Activated naive CD4-positive, alpha-beta T cell treated with anti-CD3 and anti-CD28 coated beads for 36 hours (primary cell): ENCODE measurements at places on chromosomes 4 and X. TPM values are rescaled to one million over a fixed set of nuclear protein-coding genes. Genes with fewer than 3 reads are reported as not detected.

DNA sequence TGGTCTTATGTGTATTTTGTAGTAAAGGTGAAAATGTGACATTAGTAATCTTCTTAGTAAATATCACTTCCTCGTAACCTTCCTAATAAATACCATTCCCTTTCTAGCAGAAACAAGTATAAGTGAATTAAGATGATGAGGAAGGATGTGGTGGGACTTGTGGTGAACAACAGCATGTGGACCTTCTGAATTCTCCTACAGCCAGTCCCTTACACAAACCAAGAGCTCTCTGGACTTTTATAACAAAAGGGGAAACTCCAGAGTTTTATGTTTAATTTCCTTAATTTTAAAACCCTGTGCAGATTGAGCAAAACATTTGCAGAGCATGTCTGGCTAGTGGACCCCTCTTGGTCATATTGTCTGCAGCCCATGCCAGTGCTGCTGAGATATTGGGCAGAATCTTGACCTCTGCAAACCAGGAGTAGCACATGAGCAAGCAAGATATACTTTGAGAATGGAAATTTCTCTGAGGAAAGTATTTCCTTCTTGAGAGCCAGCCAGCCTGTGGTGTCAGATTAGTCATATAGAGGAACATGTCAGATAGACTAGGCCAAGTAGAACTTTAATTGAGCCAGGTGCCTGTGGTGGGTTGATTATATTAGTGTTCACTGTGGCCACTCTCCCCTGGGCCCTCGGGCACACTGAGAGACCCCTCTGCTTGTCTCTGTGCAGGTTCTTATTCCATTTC lies 328.2 kb downstream of the DKK2 start:
- DNase-seq = no peak

Gene SH3RF1
- total RNA-seq = 0.55 TPM

GRCh38 chrX:136347706-136348105 lies 46.9 kb downstream of the ADGRG4 start:
- no peak for DNase-seq

DNA sequence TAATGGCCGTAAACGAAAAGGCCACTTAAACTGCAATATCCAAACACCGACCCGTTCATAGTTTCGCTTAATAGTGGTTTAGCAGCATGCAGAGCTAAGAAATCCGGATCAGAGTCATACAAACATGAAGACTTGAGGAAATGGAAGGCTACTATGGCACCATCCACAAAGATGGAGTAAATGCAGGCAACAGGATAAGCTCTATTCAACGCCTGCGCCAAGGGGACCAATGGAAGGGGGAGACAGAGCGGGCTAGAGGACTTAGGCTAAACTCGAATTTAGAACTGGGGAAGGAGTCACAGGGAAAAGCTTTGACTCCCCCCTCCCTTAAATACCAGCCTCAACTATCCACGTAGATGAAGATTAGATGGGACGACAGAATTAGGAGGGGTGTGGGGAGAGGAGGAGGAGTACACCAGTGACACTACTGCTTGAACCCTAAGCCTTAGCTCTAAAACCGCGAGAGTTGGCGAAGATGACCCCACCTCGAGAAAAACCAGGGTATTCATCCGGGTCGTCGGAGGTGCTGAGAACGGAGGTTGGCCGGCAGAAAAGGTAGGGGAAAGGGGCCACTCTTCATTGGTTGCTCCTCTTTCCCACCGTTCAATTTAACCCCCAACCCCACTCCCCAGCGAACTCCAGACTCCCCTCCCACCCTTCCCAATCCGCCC lies 3.5 kb downstream of the HUWE1 start:
- DNase-seq = peak; percentile 45

Gene ERAS
- total RNA-seq = not detected

DNA sequence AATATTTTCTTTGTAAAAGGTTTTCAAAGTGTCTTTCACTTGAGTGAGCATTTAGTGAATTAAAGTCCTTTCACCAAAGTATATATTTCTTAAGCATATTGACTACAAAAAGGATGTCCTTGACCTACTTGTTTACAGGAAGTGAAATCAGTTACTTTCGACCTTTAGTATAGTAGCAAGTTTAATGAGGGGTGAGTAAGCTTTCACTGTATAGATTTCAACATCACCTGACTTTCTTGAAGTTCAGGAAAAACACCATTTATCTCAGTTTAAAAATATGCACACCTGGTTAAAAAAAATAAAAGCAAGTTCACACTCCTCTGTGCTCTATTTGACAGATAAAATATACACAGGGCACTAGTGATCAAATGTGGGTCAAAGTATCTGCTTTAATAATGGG lies 88.1 kb downstream of the CCSER1 start:
- no peak for DNase-seq

Gene GLOD5
- not detected for total RNA-seq

DNA sequence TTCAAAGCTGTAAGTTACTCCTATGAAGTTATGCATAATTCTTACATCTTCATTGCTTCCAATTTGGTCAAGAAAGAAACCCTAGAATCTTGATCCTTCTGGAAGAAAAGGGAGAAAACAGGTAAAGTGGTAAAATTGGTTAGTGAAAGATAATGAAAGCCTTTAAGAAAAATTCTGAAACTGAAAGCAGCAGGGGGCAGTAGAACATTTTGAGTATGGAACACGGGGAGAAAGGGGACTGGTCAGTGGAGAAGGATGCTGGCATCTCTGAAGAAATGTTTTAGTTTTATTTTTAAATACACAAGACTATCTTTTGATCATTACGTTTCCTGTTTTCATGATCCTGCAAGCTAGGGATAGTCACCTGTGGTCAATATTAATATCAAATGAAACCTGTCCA lies 54.3 kb downstream of the SLIT2 start:
- DNase-seq = no peak

Gene FMR1NB
- not detected for total RNA-seq

Gene C4orf50
- not detected for total RNA-seq

DNA sequence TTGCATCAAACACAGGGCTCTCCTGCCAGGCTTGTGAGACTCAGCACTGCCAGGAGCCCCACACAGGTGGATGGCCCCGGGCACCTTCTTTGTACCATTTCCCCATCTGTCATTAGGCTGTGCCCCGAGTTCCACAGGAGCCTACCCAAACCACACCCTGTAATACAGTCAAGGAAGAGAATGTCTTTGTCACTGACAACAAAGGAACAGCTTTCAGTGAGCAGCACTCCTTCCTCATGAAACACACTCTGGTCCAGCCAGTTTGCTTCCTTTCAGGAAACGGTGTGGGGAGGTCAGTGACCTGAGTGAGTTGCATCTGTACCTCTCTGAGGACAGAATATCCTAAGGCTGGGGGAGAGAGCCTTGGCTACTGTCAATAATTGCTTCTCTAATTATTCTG lies 53.7 kb downstream of the LNX1 start:
- no peak for DNase-seq

DNA sequence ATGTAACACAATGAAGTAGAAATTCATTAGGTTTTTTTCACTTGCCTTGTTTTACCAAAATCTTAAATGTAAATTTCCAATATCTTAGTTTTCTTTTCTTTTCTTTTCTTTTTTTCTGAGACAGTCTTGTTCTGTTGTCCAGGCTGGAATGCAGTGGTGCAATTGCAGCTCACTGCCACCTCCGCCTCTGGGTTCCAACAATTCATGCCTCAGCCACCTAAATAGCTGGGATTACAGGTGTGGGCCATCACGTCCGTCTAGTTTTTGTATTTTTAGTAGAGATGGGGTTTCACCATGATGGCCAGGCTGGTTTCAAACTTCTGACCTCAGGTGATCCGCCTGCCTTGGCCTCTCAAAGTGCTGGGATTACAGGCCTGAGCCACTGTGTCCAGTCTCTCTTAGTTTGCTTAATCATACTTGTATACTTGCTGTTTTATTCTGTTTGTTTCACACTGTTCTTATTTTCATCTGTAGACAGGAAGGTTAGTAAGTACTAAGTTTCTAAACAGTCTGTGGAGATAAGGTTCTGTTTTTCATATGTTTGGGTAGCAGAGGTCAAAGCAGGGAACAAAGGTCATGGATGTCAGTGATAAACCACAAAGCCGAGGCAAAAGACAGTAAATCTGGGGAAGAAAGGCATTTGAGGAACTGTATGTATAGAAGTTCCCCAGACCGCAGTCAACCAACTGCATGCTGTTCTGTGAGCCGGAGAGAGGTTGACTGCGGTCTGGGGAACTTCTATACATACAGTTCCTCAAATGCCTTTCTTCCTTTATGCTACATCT lies 129.1 kb downstream of the CBR4 start:
- no peak for DNase-seq

DNA sequence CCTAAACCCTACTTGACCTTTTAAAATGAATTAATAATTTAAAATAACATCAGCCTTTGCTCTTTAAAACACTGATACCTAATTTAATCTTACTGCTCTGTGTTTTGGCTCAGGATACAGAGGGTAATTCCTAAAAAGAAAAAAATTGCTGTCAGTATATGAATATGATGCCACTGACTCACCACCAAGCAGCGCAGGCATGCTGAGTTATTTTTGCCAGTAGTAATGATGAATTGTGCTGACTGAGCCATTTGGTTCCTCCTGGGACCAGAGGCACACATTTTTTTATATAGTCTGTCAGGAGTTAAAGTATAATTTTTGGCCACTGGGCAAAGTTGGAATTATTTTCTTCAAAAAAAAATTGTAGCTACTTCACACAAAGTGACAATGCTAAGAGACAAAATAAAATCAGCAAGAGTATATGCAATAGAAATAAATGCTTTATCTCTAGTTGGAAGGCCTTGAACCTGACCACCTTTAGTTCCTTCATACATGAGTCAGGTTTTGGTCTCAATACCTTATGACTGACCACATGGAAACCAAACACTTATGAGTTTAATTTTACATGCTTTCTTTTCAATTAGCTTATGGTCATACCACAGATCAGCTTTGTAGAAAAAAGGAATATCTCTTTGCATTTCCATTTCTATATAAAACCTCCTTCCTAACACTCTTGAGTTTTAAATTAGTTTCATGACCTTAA lies 115.1 kb downstream of the PPP3CA start:
- DNase-seq = peak; percentile 65

Gene DUSP21
- total RNA-seq = not detected

Gene STOX2
- not detected for total RNA-seq

Gene CDX4
- total RNA-seq = not detected

Gene CLGN
- not detected for total RNA-seq

Gene H2BW2
- total RNA-seq = not detected

DNA sequence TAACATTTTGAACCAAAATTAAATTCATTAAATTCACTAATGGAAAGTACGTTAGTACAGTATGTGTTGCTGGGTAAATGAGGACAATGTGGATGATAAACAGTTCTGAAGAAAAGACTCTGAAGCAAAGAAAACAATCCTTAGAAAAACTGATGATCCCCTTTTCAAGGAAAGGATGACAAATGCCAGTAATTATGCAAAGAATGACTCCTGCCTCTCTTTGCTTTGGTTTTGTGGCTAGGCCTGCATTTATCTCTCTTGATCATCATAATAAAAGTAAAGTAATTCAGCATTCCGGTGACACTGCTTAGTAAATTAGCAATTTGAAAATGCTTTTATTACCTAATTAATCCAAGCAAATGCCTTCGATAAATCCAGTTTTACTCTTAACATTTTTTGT lies 652.2 kb upstream of the DIPK2B start:
- DNase-seq = no peak

- DNase-seq = no peak
These were observed 25.7 kb downstream of the SLITRK2 start for GRCh38 chrX:145843146-145843904.

DNA sequence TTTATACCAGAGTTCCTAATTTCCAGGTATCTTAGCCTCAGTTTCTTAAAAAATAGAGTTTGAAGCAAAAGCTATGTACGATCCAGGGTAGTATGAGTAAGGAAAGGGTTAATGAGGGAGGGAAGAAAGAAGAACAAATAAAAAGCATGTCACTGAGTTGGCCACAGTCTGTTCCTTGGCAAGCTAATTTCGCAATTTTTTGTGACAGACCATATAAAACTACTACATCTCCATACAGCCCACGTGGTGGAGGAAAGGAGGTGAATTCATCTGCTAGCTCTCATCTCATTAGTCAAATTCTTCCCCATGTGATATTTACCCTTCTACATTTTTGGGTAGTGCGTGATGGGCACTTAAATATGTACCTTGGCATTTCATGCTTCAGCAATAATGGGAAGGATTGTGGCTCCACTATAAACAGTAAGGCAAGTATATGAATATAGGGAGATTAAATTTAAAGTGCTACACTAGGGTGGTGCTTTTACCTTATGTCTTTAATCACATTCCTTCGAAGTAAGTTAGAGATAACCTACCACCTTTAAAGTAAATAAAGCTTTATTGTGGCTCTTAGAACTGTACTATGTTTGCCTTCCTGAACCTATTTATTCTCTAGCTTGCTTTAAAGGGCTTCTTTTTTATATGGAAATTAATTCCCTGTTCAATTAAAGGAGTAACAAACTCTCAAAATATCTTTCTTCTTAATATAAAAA lies 102.1 kb upstream of the VAMP7 start:
- no peak for DNase-seq

- DNase-seq = no peak
These were observed 95.1 kb upstream of the STIM2 start for GRCh38 chr4:26765515-26765914.

Gene USP26
- total RNA-seq = not detected

DNA sequence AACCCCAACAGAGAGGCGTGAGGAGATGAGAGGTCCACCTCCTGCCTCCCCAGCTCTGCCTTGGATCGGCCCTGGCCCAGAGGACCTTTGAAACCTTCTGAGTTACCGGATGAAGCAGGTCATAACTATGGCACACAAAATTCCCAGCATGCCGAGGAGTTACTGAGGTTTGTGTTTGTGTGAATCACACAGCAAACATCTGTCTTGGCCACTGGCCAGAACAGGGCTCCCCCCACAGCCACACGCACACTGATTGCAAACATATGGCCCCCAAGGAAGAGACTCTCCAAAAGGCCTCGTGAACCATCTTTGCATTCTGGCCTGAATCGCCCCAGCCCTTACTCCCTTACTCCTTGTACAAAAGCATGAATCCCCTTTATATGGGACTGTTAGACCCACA lies 18.9 kb downstream of the RPS4X start:
- DNase-seq = no peak

- no peak for DNase-seq
These were observed 270.1 kb downstream of the QDPR start for GRCh38 chr4:17241835-17242234.

DNA sequence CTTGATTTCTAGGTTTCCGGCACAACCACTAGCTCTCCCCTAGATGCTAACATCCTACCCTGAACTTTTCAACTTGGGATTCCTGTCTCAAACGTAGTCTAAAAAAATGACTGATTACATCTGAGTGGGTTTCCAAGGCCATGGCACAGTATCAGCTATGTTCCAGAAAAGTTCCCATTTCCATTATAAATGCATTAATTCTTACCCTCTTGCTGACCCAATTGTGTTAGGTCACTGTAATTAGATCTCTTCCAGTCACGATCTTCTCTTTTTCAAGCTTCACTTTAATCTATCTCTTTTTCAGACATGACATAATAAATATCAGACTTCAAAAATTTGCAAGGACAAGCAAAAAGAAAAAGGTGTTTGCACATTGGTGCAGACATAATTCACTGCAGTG lies 50.6 kb upstream of the PDE5A start:
- DNase-seq = no peak

GRCh38 chrX:133359466-133359865 lies 55.8 kb downstream of the GPC4 start:
- DNase-seq = no peak

- no peak for DNase-seq
These were observed 83.5 kb downstream of the HMX1 start for GRCh38 chr4:8788174-8788573.

GRCh38 chrX:51852621-51853020 lies 40.8 kb upstream of the MAGED1 start:
- DNase-seq = no peak

GRCh38 chr4:136505020-136505419 lies 1027.3 kb downstream of the PCDH18 start:
- no peak for DNase-seq

Gene CTSO
- 2.6 TPM for total RNA-seq

Gene TMEM154
- total RNA-seq = 20.4 TPM

Gene AWAT2
- not detected for total RNA-seq

Gene CXorf49
- not detected for total RNA-seq

Gene STS
- total RNA-seq = 0.38 TPM
